Esophagus muscularis mucosa (tissue), 4 donors: ENCODE measurements at places on chromosomes 16 and 17. TPM values are rescaled to one million over a fixed set of nuclear protein-coding genes. Genes with fewer than 3 reads are reported as not detected.
A peak's percentile ranks its signal among the peaks of the same experiment; 100 is the strongest.

CPNE7 gene
- 1.7 TPM for total RNA-seq

GDPD3 gene
- total RNA-seq = 2.5 TPM

MEIOC gene
- total RNA-seq = 0.13 TPM

- no peak for DNase-seq
Measured at GRCh38 chr16:73350707-73351452, 303.0 kb upstream of the ZFHX3 start.

SCN4A gene
- total RNA-seq = 0.23 TPM

GRCh38 chr17:77492446-77493237 is 351.9 kb downstream of the SEC14L1 start:
- no peak for DNase-seq

GRCh38 chr16:57031156-57031555 is 41.8 kb downstream of the NLRC5 start:
- DNase-seq = no peak

GRCh38 chr17:78409191-78409928 is 30.9 kb downstream of the PGS1 start:
- no peak for DNase-seq

DNA sequence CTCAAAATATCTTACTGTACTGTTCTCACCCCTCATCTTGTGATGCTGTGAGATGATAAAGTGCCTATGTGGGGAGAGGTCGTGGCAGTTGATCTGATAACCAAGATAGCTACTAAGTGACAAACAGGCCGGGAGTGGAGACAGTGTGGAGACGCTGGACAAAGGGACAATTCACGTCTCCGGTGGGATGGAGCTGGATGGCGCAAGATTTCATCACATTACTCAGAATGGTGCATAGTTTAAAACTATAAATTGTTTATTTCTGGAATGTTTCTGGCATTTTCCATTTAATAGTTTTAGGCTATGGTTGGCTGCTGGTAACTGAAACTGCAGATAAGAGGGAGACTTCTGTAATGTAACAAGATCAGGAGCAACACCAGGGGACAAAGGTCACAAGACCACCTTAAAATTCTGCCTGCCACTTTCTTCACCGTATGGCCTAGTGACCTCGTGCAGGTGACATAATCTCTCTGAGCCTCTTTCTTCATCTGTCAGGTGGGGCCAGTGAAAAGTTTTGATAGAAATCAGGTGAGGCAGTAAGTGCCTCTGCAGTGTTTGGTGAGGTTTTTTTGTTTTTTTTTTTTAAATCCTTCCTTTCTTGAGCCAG is 54.4 kb upstream of the LGALS9 start:
- DNase-seq = no peak

GPR142 gene
- total RNA-seq = not detected

DNA sequence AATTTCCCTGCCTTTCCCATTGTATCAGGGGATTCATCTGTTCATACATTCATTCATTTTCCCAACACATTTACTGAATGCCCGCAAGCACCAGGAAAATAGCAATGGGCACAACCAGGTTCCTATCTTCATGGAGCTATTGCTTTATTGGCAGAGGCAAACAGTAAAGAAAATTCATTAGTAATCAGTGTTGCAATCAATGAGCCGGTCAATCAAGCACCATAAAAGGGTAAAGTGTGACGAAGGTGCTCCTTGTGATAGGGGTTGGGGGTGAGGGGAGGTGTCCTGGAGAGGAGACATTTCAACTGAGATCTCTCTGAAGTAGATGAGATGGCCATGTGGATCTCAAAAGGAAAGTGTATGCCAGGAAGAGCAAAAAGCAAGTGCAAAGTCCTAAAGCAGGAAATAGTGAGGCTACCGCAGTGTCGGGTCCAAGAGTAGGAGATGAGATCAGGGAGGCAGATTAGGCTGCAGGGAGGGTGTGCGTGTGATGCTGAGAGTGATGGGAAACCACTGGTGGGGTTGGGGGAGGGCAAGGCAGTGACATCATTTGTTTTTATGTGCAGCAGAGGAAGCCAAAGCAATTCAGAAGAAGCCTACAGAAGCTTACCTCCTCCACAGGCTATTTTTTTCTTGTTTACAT is 28.4 kb downstream of the CDH13 start:
- DNase-seq = no peak

CLDN7 gene
- 3.4 TPM for total RNA-seq

TOX3 gene
- total RNA-seq = not detected

- DNase-seq = no peak
Measured at GRCh38 chr16:456891-457483, 31.5 kb downstream of the RAB11FIP3 start.

DNA sequence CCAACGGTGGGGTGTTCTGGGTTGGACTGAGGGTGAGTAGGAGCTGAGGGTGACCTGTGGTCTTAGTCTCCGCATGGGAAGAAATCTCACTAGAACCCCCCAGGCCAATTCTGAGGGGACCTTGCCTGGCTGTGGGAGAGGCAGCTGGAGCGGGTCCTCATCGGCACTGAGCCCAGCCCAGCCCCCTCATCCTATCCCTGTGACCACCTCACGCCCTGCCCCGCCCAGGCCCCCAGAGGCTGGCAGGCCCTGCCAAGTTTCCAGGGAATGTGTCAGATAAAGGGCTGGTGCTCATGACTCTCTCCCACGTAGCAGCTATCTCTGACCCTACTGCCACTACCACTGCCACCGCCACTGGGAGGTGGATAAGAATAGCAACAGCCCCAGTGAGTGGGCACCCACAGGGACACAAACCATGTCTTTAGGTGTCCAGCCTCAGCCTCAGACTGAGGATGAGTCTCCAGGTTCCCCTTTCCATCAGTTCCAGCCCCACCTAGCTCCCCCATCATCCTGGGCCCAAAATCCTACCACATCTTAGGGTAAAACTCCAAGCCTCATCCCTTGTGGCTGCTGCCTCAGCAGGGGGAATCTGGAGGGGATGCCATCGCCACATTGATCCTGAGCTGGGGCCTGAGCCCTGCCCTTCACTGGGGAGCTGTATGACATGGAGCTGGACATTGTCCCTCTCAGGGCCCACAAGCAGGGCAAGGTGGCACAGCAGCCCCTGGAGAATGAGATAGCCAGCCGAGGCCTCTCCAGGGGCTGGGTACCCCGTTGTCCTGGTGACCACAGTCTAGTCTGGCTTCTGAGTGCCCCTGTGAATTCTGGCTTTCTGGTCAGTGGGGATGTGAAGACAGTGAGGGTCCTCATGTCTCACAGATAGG is 14.9 kb downstream of the CDH16 start:
- no peak for DNase-seq

SLC12A3 gene
- not detected for total RNA-seq

CA7 gene
- 0.33 TPM for total RNA-seq

NR1D1 gene
- 14.4 TPM for total RNA-seq

PLA2G10 gene
- not detected for total RNA-seq

GRCh38 chr16:1908983-1909382 is 9.2 kb downstream of the HS3ST6 start:
- no peak for DNase-seq

DNA sequence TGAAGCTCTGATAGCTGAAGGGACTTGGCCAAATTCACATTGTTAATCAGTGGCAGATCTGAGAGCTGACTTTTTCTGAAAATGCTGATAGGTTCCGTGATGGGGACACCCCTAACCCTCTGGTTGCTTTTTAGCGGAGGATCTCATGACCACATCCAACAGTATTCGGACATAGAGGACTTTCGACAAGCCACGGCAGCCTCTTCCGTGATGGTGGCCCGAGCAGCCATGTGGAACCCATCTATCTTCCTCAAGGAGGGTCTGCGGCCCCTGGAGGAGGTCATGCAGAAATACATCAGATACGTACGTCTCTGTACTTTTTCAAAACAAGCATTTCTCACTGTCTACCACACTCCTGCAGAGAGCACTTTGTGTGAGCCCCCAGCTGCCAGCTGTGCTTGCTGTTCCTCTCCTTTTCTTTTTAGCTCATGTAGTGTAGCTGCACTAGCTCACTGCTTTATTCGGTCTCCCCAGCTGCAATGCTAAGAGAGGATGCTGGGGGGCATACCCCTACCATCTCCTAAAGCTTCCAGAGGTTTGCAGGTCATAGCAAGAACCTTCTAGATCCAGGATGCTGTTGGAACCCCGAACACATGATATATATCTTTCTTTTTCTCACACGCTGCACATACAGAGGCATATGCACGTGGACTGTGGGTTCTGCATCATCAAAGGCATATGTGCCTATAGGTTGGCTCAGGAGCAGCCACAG is 14.2 kb upstream of the NFATC3 start:
- DNase-seq = no peak

GRCh38 chr16:1082266-1082951 is 9.9 kb downstream of the SSTR5 start:
- DNase-seq = no peak

RFNG gene
- total RNA-seq = 54.8 TPM

TM4SF5 gene
- total RNA-seq = not detected

GPR179 gene
- total RNA-seq = not detected

DNA sequence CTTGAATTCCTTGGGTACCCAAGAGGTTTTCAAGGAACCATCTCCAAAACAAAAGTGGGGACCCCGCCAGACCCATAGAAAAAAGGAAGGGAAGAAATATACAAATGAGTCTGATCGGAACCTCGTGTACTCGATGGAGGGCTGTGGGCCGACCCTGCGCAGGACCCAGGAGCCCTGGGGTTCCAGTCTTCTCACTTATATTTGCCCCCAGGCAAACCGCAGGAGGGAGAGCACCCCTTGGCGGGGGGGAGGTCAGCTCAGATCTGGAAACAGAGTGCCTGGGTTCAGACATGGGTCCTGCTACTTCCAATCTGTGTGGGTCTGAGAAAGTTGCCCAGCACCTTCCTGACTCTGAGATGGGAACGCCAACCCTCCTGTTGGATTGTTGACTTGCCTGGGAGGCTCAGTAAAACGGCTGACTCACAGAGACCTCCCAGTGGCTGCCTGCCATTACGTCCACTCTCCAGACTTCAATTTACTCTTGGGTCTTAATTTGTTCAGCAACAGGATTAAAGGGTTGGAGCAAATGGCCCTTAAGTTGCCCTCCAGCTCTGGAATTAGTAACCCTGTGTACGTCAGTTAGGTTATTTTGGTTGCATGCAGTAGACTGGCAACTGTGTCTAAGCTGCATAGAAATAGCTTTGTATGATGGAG is 24.9 kb upstream of the CACNG4 start:
- DNase-seq = no peak

DNA sequence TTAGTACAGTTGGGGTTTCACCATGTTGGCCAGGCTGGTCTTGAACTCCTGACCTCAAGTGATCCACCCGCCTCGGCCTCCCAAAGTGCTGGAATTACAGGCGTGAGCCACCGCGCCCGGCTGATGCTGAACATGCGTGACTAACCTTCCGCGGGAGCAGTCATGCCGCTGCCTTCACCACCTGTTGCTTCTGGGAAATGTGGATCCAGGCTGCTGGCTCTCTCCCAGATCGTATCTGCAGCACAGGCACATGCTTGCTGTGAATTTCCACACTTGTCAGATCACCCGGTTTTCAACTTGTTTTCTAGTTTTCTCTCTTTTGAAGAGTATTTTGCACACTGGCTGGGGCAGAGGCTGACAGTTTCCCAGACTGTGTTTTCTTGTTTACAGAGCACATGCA is 97.9 kb downstream of the ADCY9 start:
- DNase-seq = no peak

- peak; percentile 95 for DNase-seq
Measured at GRCh38 chr17:78289802-78290363, 58.5 kb downstream of the TMEM235 start.

- DNase-seq = no peak
Measured at GRCh38 chr17:7673239-7673638, 14.1 kb downstream of the TP53 start.

DNA sequence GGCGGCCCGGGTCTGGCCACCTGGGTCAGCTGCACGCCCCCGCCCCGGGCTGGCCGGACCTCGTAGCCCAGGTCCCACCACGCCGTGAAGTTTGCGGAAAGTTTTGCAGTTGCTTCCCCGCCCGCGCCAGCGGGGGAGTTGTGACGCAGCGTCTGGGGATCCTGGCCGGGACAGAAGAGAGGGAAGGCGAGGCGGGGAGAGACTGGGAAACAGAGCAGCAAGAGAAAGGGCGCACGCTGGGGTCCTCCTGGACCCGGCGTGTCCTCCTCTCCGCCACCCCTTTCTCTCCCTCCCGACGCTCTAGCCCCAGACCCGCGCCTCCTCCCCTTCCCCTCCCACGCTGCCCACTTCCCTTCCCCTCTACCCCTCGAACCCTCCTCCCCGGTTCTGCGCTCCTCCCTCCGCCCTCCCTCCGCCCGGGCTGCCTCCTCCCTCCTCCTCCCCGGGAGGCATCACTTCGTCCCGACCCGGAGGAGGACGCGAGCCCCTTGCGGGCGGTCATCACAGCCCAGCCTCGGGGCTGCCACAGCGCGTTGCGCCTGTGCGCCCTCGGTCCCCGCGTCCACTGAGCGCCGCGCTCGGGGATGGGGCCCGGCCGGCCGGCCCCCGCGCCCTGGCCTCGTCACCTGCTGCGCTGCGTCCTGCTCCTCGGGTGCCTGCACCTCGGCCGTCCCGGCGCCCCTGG is at the start of gene MRC2:
Gene MRC2 (plus strand): TSS at position 452 of the 685 bp plus-strand sequence. CDS start 133 bp downstream, at position 585.
- DNase-seq = no peak

DNA sequence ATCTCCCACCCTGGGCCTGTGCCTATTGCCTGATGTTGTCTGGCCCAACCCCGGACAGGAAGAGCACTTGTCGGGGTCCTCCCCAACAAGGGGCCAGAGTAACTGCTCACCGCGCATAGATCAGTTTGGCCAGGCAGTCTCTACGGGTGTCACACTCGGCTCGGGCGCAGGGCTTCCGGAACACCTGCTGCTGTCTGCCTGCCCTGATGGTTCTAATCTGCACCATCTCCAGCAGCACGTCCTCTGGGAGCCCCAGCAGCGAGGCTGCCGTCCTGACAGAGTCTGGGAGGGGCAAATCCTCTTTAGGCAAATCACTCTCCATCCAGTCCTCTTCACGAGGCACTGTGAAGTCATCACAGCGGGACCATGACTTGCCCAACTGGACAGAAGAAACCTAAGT is 24.0 kb downstream of the MYO19 start:
- no peak for DNase-seq

HBA1 gene
- total RNA-seq = 906 TPM

FAM20A gene
- 3.3 TPM for total RNA-seq

- DNase-seq = no peak
Measured at GRCh38 chr16:24018485-24018884, 182.7 kb downstream of the PRKCB start.

- DNase-seq = no peak
Measured at GRCh38 chr17:34305061-34305460, 14.2 kb upstream of the CCL8 start.

DNA sequence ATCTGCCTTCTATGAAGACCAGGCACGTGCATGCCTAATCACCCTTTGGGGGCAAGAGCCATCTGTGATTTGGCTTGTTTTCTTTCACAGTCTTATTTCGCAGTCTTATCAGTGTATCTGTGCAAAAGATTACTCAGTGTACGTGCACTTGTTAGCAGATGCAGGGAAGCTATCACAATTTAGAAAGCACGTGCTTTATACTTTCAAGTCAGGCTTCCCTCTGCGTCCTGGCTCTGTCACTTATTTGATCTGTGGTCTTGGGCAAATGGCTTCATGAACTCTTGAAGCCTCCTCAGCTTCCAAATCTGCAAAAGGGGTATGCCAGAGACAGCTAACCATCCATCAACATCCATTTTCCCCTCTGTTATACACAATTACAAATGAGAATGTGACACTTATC is 246.4 kb downstream of the XYLT1 start:
- no peak for DNase-seq

ZNF821 gene
- total RNA-seq = 6.3 TPM

GRCh38 chr17:82957961-82958561 is 118.2 kb upstream of the ZNF750 start:
- DNase-seq = no peak

TBC1D3I gene
- not detected for total RNA-seq

PPP1R27 gene
- total RNA-seq = not detected

- no peak for DNase-seq
Measured at GRCh38 chr16:28882551-28883160, 4.4 kb downstream of the ATP2A1 start.
